AG08396 (cell line): ENCODE measurements at places on chromosomes 1 and 21.
A peak's percentile ranks its signal among the peaks of the same experiment; 100 is the strongest.

DNA sequence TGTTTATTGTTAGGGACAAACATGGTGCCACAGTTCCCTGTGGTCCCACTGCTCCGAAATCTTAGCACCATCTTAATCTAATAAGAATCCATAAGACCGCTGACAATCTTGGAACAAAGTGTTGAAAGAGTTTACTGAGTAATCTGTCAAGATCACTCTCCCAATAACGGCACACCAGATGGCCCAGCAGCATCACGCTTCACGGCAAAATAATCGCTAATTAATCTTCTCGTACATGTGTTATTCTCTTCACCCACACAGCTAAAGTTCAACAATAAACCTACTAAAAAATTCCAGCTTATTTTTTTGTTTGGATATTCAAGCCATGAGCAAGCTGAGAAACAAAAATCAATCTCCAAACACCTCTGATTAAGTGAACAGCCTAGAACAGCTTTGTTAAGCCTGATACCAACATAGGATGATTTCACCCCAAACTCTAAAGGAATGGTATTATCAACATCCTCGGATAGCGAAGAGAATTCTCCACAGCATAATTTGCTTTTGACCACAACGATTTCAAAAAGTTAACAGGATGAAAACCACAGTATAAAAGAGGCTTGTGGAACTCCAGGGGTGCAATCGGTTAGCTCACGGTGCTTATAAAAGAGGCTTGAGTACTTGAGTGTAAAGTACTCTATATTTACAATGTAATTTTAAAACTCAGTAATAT, 329.9 kb upstream of the GREM2 start:
- DNase-seq: no peak

- peak; percentile 22 for DNase-seq
These were observed 711 bp downstream of the GADD45A start for GRCh38 chr1:67685558-67686266.

DNA sequence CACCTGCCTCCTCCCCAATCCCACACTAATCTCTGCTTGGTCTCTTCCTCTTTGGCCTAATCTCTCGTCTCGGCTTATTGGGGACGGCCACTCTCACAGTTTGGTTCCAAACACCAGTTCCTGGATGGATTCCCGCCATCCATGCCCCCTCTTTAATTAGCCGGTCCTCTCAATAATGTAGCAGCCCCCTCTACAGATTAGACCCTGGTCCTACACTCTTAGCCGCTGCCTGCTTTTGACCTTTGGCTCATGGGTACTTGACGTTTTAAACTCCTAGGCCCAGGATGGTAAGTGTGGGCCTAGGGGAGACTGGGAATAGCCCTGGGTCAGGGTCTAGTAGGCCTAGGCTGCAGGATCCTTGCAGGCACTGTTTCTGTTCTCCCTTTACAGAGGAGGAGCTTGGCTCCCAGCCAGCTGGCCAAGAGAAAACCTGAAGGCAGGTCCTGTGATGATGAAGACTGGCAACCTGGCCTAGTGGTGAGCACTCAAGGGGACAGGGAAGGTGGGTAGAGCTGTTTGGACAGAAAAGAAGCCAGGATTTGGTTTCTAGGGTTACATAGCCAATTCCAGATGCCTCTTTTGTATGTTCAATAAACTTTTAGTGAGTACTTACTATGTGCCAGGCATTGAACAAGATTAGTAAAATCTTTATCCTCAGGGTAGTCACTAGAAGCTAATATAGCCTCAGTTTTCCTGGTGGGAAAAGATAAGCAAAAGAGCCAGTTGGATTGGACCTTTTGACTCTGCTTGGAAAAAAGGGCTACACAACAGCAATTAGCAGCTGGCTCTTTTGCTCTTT, 758 bp downstream of the RAD54L start:
- no peak for DNase-seq

DNA sequence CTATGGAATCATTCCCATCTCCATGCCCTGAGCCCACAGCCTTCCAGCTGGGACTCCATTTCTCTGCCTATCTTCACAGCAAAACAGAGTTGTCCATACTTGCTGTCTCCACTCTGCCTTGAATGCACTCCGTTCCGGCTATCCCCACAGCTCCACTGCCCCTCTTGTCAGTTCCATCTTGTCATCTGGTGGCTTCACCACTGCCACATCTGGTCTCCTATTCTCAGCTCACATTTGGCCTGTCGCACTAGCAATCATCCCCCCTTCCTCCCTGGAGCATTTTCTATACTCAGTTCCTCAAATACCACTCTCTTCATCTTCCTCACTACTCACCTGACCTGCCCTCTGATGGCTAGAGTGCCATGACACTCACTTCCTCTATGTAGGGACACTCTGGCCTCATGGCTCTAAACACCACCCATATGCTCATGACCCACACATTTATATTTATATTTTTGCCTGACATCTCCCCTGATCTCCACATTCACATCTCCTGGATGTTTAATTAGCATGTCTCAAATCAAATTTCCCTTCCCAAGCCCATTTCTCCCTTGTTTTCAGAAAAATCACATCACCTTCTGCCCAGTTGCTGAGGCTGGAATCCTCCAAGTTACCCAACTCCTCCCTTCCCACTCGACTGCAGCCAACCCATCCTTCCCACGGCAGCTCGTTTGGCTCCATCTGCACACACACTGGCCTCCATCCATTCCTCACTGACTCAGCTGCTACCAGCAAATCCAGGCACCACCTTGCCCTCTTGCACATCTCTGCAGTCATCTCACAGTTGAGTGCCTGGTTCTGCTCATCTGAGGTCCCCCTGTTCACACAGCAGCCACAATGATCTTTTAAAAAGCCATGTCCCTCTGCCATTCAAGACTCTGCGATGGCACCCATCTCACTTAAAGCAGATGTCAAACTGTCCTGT, 6.1 kb downstream of the ZNF692 start:
- peak; percentile 82 for DNase-seq

- no peak for DNase-seq
These were observed 157.3 kb downstream of the ETS2 start for GRCh38 chr21:38963006-38963405.

DNA sequence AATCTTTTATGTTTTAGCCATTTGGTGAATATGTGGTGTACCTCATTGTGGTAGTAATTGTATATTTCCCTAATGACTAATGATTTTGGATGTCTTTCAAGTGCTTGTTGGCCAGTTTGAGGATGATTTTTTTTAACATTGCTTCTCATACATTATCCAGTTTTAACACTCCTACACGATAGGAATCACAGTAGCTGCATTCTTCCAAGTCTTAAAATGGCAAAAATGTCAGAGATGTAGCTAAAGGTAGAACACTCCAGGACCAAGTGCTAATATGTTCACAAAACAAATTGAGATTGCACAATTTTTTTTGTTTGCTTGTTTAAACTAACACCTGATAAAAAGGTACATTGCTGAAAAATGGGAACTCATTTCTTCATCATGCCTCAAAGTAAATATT, 11.7 kb downstream of the USP25 start:
- DNase-seq: peak; percentile 32

- peak; percentile 42 for DNase-seq
These were observed 693 bp downstream of the RAB4A start for GRCh38 chr1:229271448-229272159.

DNA sequence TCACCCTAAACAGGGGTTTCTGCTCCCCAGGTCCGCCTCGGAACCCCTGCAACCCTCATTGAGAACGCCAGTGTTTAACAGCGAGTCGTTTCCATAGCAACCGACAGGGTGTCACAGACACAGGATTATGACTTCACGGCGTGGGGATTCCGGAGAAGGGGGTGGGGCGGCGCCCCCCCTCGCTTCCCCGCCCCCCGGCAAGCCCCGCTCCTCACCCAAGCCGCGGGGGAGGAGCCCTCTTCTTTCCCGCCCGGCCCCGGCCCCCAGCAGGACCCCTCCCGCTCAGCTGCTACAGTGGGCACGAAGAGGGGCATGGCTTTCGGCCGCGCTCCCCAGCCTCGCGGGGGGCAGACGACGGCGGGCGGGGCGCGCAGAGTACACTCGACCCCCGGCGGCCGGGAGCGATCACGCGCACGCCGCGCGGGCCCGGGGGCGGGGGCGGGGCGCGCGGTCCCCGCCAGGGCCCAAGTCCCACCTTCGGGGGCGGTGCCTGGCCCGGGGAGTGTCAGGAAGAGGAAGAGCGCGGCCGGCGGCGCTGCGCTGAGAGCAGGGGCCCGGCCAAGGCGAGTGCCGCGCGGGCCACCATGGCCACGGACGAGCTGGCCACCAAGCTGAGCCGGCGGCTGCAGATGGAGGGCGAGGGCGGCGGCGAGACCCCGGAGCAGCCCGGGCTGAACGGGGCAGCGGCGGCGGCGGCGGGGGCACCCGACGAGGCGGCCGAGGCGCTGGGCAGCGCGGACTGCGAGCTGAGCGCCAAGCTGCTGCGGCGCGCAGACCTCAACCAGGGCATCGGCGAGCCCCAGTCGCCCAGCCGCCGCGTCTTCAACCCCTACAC, at the start of gene EFHD2:
TSS of gene EFHD2 (plus strand) at position 501 of the 835 bp plus-strand sequence. CDS start at position 585, 84 bp downstream.
- peak; percentile 93 for DNase-seq
